ENCODE measurements at places on chromosomes 6 and 20.

DNA sequence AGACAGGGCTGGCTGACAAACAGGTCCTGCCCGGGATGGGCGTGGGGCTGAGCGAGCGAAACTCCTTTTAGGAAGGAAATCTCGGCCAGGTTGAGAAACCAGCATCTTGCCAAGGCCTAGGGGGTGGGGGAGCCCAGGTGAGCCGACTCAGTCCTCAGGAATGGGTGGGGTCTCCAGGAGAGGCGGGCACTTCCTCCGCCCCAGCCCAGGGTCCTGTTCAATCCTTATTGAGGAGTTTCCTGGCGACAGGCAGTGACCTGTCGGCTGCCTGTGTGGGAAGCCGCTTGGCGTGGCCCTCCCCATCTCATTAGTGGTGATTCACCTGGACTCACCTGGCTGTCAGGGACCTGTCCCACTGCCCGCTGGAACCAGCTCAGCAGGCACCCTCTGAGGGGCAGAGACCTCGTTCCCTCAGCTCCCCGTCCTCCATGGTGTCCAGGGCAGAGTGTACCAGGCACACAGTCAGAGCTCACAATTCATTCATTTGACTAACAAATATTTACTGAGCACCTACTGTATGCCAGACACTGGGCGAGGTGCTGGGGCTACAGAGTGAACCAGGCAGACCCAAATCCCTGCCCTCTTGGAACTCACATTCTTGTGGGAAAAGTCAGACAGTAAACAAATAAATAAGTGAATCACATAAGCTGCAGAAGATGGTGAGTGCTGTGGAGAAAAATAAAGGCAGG is 51.1 kb downstream of the FGD2 start:
- DNase-seq = peak; percentile 56

- no peak for DNase-seq
These were observed 2.8 kb upstream of the RNF24 start for GRCh38 chr20:4018023-4018748.

DNA sequence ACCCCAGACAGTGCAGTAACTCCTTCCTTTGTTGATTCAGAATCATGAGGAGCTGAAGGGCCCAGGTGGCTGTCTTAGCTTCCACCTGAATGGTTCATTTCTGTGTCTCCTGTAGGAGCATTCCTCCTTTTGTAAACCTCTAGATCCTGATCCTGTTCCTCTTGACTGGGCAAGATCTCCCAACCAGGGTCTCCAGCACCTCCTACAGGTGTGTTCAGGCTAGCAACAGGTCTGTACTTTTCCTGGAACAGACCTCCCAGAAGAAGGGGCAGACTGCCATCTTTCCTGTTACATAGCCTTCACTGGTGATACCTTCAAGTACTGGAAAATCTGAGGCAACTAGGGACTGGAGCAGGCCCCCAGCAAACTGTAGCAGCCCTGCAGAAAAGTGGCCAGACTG is 35.2 kb downstream of the HLA-B start:
- DNase-seq = no peak

DNA sequence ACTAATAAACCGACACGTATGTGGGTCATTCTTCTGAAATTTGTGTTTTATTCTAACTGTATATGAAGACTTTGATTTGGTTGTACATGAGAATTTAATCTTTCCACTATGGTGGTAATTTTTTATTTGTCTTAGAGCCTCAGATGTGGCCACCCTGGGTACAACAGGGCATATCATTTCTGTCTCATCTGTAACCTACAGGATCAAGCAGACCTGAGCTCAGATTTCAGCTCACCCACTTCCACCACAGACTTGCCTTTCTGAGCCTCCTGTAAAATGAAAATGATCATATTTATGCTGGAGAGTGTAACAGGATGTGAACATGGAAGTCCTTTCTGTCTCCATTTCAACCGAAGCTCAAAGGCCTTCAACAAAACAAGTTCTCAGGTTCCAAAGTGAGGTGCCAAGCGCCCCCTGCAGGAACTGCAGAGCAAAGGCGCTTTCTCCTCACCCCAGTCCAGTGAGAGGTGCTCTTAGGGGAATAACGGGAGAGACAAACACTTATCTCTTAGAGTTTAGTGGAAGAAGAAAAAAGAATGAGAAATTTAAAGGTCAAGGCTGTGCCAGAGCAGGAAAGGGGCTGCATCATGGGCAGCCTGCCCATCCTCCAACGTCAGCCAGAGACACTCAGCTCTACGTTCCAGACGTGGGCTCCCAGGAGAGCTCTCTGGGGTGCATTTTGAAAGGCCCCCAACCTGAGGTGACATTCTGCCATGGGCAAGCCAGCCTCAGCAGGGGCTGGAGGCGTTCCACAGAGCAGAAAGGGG is 23.0 kb upstream of the CD24 start:
- peak; percentile 53 for DNase-seq

GRCh38 chr6:43078691-43079090 is 2.6 kb downstream of the PTK7 start:
- DNase-seq = no peak

GRCh38 chr6:161370880-161371279 is 97.0 kb upstream of the AGPAT4 start:
- peak; percentile 54 for DNase-seq

GRCh38 chr6:167717867-167718266 is 108.8 kb upstream of the AFDN start:
- DNase-seq = no peak

DNA sequence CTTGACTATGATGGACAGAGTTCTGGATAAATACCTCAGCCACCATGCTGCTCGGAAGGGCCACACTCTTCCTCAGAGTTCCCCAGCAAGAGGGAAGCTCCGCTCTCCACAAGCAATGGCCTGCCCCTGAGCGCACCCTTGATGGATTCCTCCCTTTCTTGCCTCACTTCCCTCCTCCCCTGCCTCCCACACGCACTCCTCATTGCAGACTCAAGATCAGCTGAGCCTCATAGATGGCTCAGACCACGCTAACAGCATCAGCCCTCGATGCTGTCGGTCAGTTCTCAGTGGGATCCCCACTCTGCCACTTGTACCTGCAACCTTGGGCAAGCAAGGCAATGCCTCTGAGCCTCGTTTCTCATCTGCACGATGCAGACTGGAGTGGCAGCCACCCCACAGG is 123.3 kb downstream of the BMP7 start:
- no peak for DNase-seq

- no peak for DNase-seq
These were observed 77.1 kb downstream of the FARS2 start for GRCh38 chr6:5338177-5338960.

- DNase-seq = peak; percentile 4
These were observed 143.7 kb downstream of the PDE10A start for GRCh38 chr6:165519316-165519715.

- no peak for DNase-seq
These were observed 51.0 kb downstream of the ZBTB2 start for GRCh38 chr6:151340219-151340978.

DNA sequence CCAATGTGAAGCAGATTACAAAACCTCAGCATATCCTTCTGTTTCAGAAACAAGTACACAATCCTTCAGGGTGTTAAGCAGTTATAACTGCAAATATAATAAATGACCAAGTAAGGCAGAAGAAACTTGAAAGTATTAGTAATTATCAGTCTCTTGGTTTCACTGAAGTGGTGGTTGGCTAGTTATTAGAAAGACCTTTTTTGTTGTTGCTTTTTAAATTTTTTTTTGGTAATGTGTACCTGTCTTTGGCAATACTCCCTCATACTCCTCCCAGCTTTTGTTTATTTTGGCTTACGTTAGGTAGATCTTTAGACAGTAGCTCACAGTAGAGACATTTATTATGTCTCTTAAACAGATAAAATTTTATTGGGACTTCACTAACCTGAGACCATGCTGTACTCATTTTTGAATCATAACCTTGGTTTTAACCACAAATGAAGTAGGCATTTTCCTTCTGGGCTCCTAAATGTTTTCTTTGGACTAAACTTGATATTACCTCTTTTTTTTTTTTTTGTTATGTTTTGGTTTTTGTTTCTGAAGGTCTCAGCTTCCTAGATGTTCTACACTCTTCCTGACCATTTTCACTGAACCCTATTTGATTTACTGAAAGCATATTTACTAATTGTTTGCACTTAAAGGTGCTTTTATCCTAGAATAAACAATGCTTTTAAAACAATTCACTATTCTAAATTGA is 6.4 kb downstream of the CD2AP start:
- DNase-seq = no peak

- no peak for DNase-seq
These were observed 42.3 kb upstream of the LAMA4 start for GRCh38 chr6:112296694-112297093.

- DNase-seq = no peak
These were observed 74.1 kb downstream of the ADAT2 start for GRCh38 chr6:143376375-143376774.

DNA sequence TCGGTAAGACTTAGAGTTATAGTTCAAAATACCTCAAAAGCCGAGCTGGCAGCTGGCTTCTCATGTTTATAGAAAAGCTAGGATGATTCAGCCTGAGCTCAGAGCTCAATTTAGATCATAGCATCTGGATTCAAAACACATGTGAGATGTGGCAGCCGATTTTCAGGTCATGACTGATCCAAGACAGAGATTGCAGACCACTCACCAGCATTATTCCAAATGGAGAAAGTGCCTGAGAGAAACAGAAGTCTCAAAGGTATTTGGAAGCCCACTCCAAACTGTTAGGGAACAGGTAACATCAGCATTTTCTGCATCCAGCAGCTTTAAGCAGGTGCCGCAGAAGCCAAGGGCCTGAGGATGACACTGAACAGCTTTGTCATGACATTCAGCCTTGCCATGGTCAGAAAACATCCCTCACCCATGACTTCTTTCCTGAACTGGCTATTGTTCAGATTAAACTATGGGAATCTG is 102.2 kb downstream of the BACH2 start:
- no peak for DNase-seq

GRCh38 chr6:36323062-36323461 is 13.6 kb downstream of the BNIP5 start:
- DNase-seq = no peak

GRCh38 chr6:136628996-136629395 is 78.8 kb upstream of the MAP7 start:
- no peak for DNase-seq

GRCh38 chr20:38153401-38153800 is 11.7 kb downstream of the TGM2 start:
- DNase-seq = no peak

DNA sequence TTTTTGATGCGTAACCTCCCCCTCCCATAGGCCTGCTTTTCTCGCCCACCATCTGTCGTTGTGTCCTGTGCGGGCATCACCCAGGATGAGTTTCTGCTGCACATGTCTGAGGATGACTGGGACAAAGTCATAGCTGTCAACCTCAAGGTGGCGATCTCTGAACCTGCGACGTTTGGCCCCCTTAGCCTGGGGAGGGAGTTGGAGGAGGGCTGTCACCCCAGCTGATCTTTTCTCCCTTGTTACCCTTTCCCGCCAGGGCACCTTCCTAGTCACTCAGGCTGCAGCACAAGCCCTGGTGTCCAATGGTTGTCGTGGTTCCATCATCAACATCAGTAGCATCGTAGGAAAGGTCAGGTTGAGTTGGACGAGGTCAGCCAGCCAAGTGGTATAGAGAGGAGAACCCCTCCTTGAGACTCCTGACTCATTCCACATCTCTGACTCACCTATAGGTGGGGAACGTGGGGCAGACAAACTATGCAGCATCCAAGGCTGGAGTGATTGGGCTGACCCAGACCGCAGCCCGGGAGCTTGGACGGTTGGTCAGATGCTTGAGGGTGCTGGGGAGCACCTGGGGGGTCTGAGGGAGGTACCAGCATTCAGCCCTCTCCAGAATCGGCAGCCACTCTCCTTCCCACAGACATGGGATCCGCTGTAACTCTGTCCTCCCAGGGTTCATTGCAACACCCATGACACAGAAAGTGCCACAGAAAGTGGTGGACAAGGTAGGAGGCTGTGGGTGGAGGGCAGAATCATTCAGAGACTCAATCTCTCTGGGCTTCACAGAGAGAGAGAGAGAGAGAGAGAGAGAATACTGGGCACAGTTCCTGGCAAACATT is 954 bp downstream of the HSD17B8 start:
- peak; percentile 78 for DNase-seq

GRCh38 chr6:138334000-138334399 is 43.7 kb upstream of the SMIM28 start:
- DNase-seq = no peak

- no peak for DNase-seq
These were observed 225.4 kb upstream of the TSHZ2 start for GRCh38 chr20:52746770-52747169.

GRCh38 chr6:149852180-149852579 is 12.0 kb downstream of the LRP11 start:
- DNase-seq = no peak

- no peak for DNase-seq
These were observed 1.0 kb upstream of the PMEPA1 start for GRCh38 chr20:57710841-57711240.

GRCh38 chr6:104423691-104424090 is 436.0 kb downstream of the HACE1 start:
- no peak for DNase-seq

DNA sequence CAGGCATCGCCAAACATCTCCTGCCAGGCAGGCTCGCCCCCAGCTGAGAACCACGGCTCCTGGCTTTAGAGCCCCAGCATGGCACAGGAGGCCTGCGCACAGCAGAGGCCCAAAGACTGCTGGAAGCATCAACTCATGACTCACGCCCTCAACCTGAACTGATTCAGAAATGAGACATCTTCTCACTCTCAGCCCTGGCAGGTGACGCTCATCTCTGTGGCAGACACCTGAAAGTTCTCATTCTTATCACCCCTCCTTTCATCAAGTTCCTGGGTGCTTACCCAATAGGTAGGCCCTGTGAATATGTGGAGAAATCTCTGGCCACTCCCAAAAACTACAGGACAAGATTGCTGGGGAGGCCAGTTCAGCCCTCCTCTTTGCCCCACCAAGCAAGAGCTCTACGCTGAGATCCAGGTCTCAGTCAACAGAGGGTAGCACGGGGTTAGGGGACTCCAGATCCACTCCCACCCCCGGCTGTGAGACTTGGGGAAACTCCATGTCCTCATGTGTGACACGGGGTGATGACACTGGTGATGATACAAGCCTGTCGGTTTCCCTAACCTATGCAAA is 11.3 kb downstream of the NFATC2 start:
- DNase-seq = peak; percentile 66

- DNase-seq = no peak
These were observed 36.8 kb upstream of the ZBP1 start for GRCh38 chr20:57656821-57657534.

Data from SW480 (cell line).